Nucleus accumbens (tissue), 56 donors: ENCODE measurements at places on chromosomes 5 and 9.

GRCh38 chr5:130616161-130616560 lies 548.9 kb downstream of the HINT1 start:
- DNase-seq: no peak

GRCh38 chr9:77909306-77909705 lies 122.3 kb downstream of the GNAQ start:
- DNase-seq: no peak

DNA sequence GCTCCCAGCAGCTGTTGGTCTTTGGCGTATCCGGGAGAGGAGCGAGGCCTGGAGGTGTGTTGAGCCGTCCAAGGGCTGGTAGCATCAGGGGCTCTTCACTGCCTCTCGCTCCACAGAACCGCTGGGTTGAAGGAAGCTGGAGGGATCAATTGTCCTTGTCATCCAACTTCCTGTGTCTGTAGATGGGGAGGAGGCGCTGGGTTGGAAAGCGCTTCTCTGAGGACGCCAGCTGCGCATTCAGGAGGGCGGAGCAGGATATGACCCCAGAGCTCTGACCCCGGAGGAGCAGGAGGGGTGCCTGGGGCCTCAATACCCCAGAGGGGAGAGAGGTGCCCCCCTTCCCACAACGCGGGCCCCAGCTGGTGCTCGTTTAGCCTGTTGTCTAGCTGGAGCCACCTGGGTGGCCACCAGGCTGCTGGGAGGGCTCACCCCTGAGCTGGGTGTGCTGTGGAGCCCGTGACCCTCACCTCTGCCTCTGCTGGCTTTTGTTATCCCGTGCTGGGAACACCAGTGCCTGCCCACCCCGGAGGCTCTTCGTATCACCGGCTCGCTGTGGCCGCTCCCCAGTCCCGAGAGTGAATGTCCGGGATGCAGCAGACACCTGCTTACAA lies 2.0 kb upstream of the DBH start:
- DNase-seq: no peak

DNA sequence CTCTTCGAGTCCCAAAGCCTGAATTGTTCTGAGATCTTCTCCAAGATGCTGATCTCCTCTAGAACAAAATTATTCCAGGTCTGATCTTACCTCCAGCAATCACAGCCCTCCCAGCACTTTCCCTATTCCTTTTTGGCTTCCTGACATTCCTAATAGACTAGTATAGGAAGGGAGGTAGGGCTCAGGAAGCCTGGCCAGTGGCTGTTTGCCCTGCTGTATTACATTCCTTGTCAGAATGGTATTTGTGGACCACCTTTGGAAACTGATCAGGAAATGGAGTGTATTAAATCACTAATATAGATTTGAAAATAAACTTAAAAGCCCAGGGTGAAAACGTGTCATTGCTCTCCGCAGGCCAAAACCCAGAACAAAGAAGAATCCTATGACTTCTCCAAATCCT lies 74.3 kb upstream of the ENTREP1 start:
- no peak for DNase-seq

DNA sequence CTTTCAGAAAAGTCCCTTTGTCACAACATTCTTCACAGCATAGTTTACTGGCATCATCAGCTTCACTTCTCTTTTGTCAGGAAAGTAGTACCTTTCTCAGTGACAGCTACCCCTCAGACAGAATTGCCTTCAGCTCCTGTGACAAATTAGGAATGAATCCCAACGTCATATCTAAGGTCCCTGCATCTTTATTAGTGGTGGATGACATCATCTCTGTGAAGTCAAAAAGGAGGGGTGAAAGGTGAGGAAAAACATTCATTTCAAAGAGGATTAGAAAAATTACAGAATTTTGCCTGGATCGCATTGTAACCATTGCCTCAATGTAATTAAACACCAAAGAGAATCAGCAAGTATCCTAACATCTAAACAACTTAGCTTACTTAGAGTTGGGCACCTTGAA lies 7.9 kb upstream of the INSL6 start:
- no peak for DNase-seq

DNA sequence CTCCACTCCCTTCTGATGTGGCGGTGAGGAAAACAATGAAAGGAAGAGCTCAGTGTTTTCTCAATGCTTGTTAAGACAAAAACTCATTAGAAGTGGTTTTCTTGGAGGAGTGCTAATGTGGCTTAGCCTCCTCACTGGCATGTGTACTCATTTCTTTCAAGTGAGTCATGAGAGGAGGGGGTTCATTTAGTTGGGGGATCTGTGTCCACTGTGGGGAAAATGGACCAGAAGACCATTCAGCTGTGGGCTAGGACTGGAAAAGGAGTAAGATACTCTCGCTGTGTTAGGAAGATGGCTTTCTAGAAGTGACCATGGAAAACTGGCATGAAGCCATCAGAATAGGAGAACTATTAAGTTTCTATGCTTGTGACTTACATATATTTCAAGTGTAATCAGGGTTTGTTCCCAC lies 23.5 kb downstream of the KLF9 start:
- DNase-seq: no peak

- no peak for DNase-seq
Measured at GRCh38 chr5:82068723-82069122, 96.9 kb downstream of the ATG10 start.

GRCh38 chr9:13017260-13017659 lies 242.4 kb downstream of the LURAP1L start:
- DNase-seq: no peak

- DNase-seq: no peak
Measured at GRCh38 chr5:108113950-108114349, 267.9 kb downstream of the FBXL17 start.

DNA sequence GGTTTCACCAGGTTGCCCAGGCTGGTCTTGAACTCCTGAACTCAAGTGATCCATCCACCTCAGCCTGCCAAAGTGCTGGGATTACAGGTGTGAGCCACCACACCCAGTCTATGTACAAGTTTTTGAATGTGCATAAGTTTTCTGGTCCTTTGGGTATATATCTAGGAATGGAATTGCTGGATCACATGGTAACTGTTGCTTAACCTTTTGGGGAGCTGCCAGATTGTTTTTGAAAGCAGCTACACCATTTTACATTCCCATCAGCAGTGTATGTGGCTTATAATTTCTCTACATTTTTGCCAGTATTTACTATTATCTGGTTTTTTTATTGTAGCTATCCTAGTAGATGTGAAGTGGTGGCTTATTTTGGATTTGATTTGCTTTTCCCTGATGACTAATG lies 8.9 kb upstream of the LNPEP start:
- DNase-seq: no peak
